ENCODE measurements at places on chromosomes 5 and 9.

DNA sequence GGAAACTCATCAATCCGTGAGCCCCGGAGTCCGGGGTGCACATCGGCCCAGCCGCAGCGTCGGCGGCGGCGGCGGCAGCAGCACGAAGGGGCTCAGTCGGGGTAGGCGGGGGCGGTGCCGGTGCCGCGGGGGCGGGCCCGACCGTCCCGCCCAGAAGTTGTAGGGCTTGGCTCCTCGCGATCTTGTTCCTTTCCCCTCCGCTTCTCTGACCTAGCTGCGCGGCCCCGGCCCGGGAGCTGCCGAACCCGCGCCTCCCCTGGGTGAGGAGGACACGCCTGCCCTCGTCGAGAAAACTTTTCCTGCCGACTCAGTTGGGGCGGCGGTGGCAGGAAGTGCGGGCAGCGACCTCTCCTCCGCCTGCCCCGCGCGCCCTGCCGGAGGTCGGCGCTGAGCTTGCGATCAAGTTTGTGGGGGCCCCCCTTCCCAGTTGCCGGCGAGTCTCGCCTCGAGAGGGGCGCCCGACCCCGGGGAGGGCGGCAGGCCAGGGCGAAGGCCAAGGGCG lies at the start of gene MAN2A1:
MAN2A1 (plus strand) TSS at position 188 of the 502 bp plus-strand sequence. CDS start 491 bp downstream, outside the sequence.
- peak within 1 kb of the TSS; percentile 82 for H3K4me3 ChIP-seq
- DNase-seq = no peak
- H3K27ac ChIP-seq = peak within 1 kb of the TSS; percentile 98
- no peaks in the 10 kb centered on the region for H3K27me3 ChIP-seq

DNA sequence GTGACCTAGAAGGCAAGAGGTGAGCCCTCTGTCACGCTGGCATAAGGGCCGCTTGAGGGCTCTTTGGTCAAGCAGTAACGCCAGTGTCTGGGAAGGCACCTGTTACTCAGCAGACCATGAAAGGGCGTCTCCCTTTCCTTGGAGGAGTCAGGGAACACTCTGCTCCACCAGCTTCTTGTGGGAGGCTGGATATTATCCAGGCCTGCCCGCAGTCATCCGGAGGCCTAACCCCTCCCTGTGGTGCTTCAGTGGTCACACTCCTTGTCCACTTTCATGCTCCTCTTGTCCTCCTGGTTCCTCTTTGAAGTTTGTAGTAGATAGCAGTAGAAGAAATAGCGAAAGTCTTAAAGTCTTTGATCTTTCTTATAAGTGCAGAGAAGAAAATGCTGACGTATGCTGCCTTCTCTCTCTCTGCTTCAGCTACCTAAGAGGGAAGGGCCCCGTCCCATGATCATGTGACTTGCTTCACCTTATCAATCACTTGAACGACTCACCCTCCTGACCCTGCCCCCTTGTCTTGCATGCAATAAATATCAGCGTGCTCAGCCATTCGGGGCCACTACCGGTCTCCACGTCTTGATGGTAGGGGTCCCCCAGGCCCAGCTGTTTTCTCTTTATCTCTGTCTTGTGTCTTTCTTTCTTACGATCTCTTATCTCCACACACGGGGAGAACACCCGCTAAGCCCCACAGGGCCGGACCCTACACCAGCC lies 16.7 kb upstream of the SCGB3A1 start:
- peak; percentile 63 for DNase-seq
- no peaks in the 10 kb centered on the region for H3K36me3 ChIP-seq
- H3K4me3 ChIP-seq = no peak overlapping the region
- no peaks in the 10 kb centered on the region for H3K27me3 ChIP-seq
- no peaks in the 10 kb centered on the region for H3K4me1 ChIP-seq

GRCh38 chr5:149445739-149446369 lies 66.8 kb upstream of the IL17B start:
- DNase-seq = no peak
- no peak overlapping the region for H3K4me3 ChIP-seq
- H3K27ac ChIP-seq = no peak overlapping the region
- H3K27me3 ChIP-seq = no peaks in the 10 kb centered on the region
- peaks cover 33% of the 10 kb centered on the region for H3K4me1 ChIP-seq
- H3K36me3 ChIP-seq = no peaks in the 10 kb centered on the region

DNA sequence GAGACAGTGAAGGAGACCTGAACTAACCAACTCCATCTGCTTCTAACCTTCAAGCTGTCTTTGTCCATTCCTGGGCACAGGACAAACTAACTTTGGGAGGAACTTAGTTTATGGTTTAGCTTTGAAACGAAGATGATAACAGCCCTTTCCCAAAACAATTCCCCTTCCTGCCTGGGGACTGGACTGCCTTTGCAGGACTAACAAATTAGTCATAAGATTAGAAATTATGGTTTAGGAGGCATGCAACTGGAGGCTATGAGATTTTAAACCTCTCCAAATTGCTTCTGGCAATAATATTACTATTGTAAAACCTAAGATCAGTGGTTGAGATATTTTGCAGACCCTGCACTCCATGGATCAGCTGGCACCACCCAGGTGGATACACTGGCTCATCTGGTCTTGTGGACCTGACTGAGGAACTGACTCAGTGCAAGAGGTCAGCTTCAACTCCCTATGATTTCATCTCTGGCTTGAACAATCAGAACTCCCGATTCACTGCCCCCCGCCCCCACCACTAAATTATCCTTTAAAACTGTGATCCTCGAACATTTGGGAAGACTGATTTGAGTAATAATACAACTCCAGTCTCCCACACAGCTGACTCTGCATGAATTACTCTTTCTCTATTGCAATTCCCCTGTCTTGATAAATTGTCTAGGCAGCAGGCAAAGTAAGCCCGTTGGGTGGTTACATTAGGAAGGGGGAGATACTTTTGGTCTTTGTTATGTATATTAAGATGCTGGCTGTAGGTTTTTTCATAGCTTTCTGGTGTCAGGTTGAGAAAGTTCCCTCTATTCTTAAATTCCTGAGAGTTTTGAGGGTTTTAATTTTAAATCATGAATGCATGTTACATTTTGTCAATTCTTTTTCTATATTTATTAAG lies 213.3 kb downstream of the TSSK1B start:
- H3K27me3 ChIP-seq = no peaks in the 10 kb centered on the region
- no peak overlapping the region for H3K4me3 ChIP-seq
- H3K4me1 ChIP-seq = peaks cover 9% of the 10 kb centered on the region
- H3K36me3 ChIP-seq = no peaks in the 10 kb centered on the region
- no peak overlapping the region for H3K27ac ChIP-seq
- no peak for DNase-seq

GRCh38 chr9:90054810-90055209 lies 450.0 kb downstream of the GADD45G start:
- no peak for DNase-seq
- H3K27me3 ChIP-seq = no peaks in the 10 kb centered on the region
- H3K36me3 ChIP-seq = no peaks in the 10 kb centered on the region
- H3K4me1 ChIP-seq = no peaks in the 10 kb centered on the region
- H3K4me3 ChIP-seq = no peak overlapping the region
- H3K27ac ChIP-seq = no peak overlapping the region

- no peaks in the 10 kb centered on the region for H3K4me1 ChIP-seq
- H3K27me3 ChIP-seq = no peaks in the 10 kb centered on the region
- DNase-seq = no peak
Observed at GRCh38 chr9:37311938-37312708, 110.4 kb upstream of the GRHPR start.

DNA sequence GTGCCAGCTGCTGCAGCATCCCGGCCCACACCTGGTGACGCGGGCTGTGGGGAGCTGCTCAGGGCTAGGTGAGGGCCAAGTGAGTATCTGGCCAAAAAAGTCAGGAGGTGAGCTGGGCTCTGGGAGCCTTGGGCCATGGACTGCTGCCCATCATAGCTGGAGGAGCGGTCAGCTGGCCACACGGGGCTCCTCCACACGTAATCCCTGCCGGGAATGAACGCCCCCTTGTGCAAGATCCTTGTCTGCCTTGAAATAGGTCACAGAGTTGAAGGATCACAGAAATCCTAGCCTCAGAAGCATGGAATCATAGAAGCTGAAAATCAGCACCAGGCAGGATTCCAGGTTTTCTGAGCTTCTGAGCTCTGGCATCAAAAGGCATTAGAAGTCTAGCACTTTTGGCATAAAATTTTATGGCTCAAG lies 16.8 kb upstream of the COL27A1 start:
- H3K4me1 ChIP-seq = no peaks in the 10 kb centered on the region
- no peaks in the 10 kb centered on the region for H3K36me3 ChIP-seq
- no peak overlapping the region for H3K4me3 ChIP-seq
- no peak overlapping the region for H3K27ac ChIP-seq

DNA sequence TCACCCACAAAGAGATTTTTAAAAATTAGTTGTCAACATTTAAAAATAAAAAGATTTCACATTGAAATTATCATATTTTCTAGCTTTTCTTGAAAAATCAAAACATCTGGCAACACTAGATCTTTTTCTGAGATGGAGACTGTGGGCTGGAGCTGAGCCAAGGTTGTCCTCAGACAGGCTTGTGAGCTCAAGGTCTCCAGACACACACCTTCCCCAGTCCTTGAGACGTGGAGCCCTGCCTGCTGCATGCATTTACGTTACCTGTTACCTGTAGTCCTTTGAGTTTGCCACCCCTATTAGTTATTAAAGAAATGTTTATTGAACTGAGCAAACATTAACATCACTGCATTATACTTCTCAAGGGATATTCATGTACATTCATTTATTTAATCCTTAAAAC lies 87.5 kb upstream of the TLE1 start:
- DNase-seq = no peak
- H3K4me3 ChIP-seq = no peak overlapping the region
- H3K27ac ChIP-seq = no peak overlapping the region
- no peaks in the 10 kb centered on the region for H3K27me3 ChIP-seq

GRCh38 chr9:84811072-84811750 lies 141.7 kb downstream of the NTRK2 start:
- H3K27ac ChIP-seq = no peak overlapping the region
- DNase-seq = no peak
- H3K27me3 ChIP-seq = no peaks in the 10 kb centered on the region
- no peaks in the 10 kb centered on the region for H3K4me1 ChIP-seq

DNA sequence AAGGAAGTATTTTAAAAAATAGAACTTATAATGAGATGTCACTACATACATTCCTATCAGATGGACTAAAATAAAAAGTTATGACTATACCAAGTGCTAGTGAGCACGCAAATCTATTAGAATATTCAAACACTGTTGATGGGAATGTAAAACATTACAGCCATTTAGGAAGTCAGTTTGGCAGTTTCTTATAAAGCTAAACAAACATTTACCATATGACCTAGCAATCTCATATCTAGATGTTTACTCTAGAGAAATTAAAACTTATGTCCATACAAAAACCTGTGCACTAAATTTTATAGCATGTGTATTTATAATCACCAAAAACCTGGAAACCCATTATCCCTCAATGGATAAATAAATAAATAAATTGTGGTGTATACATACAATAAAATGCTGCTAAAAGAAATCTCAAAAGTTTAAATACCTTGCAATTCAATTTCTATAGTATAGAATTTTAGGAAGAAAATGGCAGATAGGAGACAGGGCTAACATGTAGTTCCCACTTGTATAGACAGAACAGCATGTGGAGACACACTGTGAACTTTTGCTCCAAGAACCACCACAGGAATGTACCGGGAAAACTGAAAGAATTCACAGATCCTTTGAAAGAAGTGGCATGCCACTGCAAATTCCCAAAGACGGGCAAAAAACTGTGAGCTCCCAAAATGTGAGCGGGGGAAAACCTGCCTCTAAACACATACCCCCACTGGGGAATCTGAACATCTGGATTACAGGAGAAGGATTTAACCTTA lies 174.6 kb upstream of the SPEF2 start:
- H3K36me3 ChIP-seq = no peaks in the 10 kb centered on the region
- no peak for DNase-seq
- no peak overlapping the region for H3K27ac ChIP-seq
- H3K4me1 ChIP-seq = no peaks in the 10 kb centered on the region
- no peaks in the 10 kb centered on the region for H3K27me3 ChIP-seq

DNA sequence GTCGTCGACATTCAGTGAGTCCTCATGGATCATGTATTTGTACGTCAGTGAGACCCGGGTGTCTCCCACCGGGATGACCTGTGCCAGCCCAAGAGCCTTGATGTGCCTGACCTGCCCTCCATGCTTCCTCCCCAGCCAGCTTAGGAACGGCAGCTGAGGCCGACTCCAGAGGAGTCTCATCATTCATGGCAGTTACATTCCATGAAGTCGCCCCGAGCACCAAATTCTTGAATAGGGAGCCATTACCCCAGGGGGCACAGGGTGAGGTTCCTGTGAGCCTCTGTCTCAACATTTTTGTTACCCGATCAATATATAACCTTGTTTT lies 67.8 kb downstream of the ZNF354C start:
- H3K4me1 ChIP-seq = no peaks in the 10 kb centered on the region
- no peak overlapping the region for H3K27ac ChIP-seq
- H3K27me3 ChIP-seq = no peaks in the 10 kb centered on the region
- no peaks in the 10 kb centered on the region for H3K36me3 ChIP-seq

DNA sequence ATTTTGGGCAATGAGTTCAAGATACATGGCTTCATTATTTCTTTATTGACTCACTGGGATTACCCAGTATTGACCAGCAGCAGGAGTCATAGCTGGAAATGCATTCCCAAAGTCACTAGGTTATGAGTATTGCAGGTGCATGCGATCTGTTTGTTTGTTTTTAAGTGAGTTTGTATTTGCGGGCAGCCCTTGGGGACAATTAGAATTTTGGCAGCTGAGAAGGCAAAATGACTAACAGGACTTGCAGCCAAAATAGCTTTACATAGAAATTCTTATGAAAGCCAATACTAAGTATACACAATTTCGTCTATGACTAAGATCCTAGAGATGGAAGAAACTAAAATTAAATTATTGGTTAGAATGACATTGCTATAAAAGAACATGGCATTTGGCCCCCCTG lies 18.1 kb upstream of the RGMB start:
- DNase-seq = no peak
- H3K4me1 ChIP-seq = no peaks in the 10 kb centered on the region
- H3K4me3 ChIP-seq = no peak overlapping the region
- H3K27ac ChIP-seq = no peak overlapping the region
- H3K27me3 ChIP-seq = no peaks in the 10 kb centered on the region
- no peaks in the 10 kb centered on the region for H3K36me3 ChIP-seq

DNA sequence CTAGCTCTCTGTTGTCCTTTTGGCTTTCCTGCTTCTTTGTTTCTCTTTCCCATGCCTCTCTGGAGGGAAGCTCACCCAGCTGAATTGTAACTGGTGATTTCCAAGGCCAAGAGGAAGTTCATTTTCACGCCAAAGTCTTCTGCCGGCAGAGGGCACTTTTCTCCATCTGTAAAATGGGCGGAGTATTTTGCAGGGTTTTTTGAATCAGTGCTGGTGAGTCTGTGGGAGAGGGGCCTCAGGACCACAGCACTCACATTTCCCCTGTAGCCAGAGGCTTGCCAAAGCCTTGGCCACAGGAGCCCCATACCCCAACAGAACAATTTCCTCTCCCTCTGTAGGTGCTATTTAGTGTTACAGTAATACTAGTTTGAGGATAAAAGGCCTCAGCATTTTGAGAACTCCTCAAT lies 42.3 kb upstream of the MATR3 start:
- no peak for DNase-seq
- H3K27ac ChIP-seq = peak overlapping the region; percentile 33
- no peaks in the 10 kb centered on the region for H3K27me3 ChIP-seq
- no peaks in the 10 kb centered on the region for H3K4me1 ChIP-seq
- no peak overlapping the region for H3K4me3 ChIP-seq

- peak overlapping the region; percentile 75 for H3K4me3 ChIP-seq
- no peaks in the 10 kb centered on the region for H3K36me3 ChIP-seq
- H3K27me3 ChIP-seq = no peaks in the 10 kb centered on the region
- H3K27ac ChIP-seq = peak overlapping the region; percentile 87
Observed at GRCh38 chr5:76402251-76402885, 717 bp upstream of the IQGAP2 start.

All from spleen (tissue), 13 donors.